ENCODE measurements at places on chromosomes 12 and 14.

DNA sequence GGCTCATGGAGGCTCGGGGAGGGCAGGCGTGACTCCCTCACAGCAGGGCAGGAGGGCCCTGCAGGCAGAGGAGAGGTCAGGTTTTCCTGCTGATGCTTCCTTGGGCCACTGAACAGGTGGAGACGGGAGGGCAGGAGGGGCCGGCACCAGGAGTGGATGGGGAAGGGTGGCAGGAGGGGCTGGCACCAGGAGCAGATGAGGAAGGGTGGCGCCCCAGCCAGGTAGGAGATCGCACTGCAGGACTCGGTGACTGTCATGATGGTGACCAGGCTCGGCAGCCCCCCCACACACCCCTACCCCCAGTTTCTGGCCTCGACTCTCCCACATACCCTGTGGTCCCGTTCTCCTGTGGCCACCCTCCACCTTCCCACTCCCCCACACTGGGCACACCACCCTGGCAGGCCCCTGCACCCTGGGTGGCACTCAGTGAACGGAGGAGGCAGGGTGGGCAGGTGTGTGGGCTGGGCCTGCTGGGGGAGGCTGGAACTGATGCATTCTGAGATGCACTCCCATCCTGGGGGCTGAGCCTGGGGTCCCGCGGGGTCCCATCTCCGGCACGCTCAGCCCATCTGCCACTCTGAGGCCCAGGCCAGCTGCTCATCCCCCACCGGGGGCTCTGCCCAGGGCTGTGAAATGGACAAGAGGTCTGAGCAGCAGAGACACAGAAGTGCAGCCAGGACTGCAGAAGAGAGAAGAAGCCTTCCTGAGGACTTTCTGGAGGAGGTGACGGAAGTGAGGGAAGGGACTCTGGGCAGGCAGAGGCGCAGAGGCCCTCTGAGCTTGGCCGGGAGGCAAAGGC lies 2.8 kb downstream of the NUDT14 start:
- no peaks in the 10 kb centered on the region for H3K36me3 ChIP-seq
- no peak for DNase-seq
- H3K4me3 ChIP-seq = no peak overlapping the region
- peaks cover 37% of the 10 kb centered on the region for H3K27me3 ChIP-seq
- no peak overlapping the region for H3K27ac ChIP-seq

- H3K4me3 ChIP-seq = no peak overlapping the region
- H3K4me1 ChIP-seq = no peaks in the 10 kb centered on the region
- H3K27me3 ChIP-seq = peaks cover 33% of the 10 kb centered on the region
- H3K27ac ChIP-seq = no peak overlapping the region
Measured at GRCh38 chr12:128267651-128268378, 845 bp downstream of the TMEM132C start.

GRCh38 chr12:1443421-1444141 lies 150.8 kb downstream of the FBXL14 start:
- no peaks in the 10 kb centered on the region for H3K4me1 ChIP-seq
- DNase-seq = no peak
- H3K4me3 ChIP-seq = no peak overlapping the region
- no peaks in the 10 kb centered on the region for H3K27me3 ChIP-seq
- H3K36me3 ChIP-seq = peaks cover 5% of the 10 kb centered on the region

- H3K27me3 ChIP-seq = no peaks in the 10 kb centered on the region
- no peak overlapping the region for H3K4me3 ChIP-seq
- H3K27ac ChIP-seq = no peak overlapping the region
- H3K4me1 ChIP-seq = peaks cover 2% of the 10 kb centered on the region
- DNase-seq = peak; percentile 57
Measured at GRCh38 chr14:23327947-23328744, 6.9 kb downstream of the PABPN1 start.

DNA sequence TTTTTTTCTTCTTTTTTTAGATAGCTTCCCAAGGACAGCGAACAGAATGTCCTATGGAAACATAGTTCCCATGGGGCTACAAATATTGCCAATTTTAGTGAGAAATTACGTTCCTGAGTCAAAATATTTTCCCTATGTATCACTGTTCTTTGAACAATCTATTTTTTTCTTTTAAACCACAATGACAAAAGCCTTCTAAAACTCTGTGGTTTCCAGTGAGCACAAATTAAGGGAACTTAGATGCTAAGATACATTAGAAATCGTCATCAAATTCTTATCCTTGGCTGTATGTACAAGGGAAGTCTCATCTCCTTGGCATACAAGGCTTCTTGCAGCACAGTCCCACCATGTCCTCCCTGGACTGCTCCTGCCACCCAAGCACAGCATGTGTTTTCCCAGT lies 17.9 kb downstream of the CPM start:
- H3K4me3 ChIP-seq = no peak overlapping the region
- no peak overlapping the region for H3K27ac ChIP-seq
- no peak for DNase-seq
- no peaks in the 10 kb centered on the region for H3K4me1 ChIP-seq
- no peaks in the 10 kb centered on the region for H3K27me3 ChIP-seq
- no peaks in the 10 kb centered on the region for H3K36me3 ChIP-seq
